SW 1271 (cell line): ENCODE measurements at places on chromosomes 4 and X.

DNA sequence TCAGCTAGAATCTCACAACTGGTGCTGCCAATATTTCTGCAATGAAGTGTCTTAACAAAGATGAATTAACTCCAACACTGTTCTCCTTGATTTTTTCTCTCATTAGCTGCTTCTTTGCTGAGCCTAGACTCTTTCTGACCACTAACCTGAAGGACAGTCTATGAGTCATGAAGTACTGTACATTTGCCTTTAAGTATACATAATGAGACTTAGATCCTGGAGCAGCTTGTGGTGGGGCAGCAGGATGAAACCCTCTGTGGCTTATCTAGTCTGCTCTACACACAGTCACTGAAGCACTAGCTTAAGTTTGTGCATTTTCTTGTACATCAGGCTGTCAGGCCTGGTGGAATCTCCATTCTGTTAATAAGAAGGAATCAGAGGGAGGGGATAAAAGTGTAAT lies 307.4 kb upstream of the SMIM31 start:
- DNase-seq = no peak

DNA sequence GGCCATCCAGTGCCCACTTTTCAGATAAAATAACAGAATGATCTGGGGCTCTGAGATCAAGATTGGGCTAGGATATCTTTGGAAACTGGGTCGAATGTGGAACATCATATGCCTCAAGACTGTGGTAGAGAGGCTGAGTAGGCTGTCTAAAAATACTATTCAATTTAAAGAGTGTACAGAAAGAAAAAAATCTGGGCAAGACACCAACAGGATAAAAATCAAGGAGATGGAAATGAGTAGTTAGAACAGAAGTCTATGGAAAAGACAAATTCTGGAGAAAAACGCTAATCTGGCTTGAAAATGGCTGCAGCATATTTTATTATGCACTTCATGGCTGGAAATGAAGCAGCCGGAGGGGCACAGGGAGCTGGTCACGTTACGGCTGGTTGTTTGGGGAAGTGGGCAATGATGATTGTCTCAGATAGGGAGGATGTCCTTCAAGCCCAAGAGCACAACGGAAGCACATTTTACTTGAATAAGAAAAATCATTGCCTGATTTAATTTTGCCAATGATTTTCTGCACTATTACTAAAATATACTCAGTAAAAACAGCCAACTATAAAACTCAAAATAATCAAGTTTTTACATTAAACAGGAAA lies 27.1 kb upstream of the MAPK10 start:
- no peak for DNase-seq

DNA sequence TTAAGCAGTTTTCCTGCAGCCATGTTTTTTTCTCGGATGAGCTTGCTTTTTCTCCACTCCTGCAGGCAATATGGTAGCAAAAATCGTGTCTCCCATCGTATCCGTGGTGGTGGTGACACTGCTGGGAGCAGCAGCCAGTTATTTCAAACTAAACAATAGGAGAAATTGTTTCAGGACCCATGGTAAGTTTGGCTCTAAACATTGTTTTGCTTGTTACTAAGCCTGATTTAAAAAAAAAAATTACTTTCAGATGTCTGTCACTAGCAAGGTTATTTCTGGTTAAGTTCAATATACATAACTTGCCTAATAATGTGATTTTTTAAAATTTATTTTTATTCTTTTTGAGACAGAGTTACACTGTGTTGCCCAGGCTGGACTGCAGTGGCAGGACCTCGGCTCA lies 17.5 kb upstream of the GYG2 start:
- DNase-seq = no peak

DNA sequence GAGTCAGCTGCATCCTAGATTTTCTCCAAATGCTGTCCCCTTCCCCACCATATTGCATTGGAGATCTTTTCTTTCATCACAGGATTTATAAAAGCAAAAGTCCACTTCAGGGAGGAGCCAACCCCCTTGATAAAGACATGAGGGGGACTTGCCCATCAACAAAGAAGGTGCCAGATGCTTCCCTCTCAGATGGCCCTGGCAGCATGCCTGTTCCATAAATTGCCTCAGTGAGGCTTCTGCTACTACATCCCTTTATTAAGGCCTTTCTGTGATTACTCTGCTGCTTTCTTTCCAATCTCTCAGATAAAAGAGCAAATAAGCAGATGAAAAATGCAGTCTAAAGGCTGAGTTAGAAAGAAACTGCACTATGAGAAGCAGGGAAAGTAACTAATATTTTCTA lies 511.6 kb downstream of the PACRGL start:
- no peak for DNase-seq

GRCh38 chr4:40747207-40747835 lies 2.4 kb upstream of the NSUN7 start:
- no peak for DNase-seq

DNA sequence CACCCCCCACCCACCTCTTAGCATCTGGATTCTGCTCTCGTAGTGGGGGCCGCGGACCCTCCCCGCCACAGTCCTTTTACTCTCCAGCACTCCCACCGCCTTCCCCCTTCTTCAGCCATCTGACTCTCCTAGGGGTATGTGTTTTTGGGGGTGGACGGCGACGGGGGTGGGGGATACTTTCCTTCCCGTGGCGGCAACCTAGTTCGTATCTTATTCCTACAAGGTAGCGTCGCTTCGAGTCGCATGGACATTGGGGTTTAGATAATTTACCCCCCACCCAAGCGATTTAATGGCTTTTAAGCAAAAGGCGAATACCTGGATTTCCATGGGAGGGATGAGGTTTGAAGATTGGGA lies 1.3 kb upstream of the BCORL1 start:
- DNase-seq = no peak

DNA sequence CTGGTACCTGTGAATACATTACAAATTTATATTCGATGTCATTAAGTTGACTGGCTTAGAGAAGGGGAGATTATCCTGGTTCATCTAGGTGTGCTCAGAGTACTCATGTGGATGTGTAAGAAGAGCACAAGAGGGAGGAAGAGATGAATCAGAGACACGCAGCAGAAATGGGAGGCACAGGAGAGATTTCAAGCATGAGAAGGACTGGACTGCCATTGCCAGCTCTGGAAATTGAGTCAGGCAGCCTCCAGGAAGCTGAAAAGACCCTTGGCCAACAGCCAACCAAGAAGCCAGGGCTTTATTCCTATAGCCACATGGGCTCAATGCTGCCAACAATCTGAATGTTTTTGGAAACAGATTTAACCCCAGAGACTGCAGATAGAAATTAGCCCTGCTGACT lies 1390.0 kb downstream of the STIM2 start:
- DNase-seq = no peak

GRCh38 chr4:54041100-54041499 lies 23.3 kb downstream of the CHIC2 start:
- DNase-seq = no peak

- DNase-seq = peak; percentile 28
Observed at GRCh38 chrX:155888139-155888538, 7.0 kb downstream of the VAMP7 start.

DNA sequence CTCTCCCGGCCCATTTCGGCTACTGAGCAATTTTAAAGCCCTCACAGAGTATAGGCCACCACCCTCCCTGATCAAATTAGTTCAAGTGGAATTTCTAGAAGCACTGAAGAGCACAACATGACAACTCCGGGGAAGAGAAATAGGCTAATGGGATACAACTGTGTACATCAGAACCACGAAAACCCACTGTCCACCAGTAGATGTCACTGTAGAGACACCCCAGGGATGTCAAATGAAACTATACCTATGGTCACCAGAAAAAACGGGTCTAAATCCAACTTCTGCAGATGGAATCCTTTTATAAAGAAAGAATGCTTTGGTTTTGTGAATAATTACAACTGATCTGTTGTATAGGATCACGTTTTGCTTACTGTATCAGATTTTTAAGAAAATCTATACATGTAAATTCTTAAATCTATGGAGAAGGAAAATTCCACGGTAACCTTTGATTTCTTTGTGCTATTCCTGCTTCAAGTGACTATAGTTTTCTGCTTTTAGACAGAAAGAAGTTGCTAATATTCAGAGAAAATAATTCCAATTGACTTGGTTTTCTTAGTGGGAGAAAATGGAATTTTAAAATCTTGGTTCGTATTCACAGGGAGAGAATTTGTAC lies 29.5 kb upstream of the MAP3K15 start:
- no peak for DNase-seq

GRCh38 chr4:186144198-186144945 lies 39.9 kb downstream of the FAM149A start:
- DNase-seq = no peak

DNA sequence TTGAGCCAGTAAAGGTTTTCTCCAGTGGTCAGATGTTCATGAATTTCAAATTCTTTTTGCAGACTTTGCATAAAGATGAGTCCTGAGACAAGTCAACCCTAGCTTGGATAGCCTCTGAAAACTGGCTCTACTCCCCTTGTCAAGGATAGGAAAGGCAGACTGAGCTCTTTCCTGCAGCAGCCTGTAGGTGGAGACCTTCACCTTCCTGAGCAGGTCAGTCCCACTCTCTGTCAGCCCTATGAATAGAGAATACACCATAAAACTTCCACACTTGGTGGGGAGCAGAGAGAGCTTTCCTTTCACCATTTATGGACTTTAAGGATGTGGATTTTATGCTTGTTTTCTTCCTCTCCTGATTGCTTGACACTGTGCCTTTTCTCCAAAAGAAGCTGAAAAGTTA lies 41.9 kb downstream of the PCDH19 start:
- DNase-seq = no peak

- DNase-seq = no peak
Observed at GRCh38 chr4:1477045-1477840, 71.0 kb upstream of the NKX1-1 start.

DNA sequence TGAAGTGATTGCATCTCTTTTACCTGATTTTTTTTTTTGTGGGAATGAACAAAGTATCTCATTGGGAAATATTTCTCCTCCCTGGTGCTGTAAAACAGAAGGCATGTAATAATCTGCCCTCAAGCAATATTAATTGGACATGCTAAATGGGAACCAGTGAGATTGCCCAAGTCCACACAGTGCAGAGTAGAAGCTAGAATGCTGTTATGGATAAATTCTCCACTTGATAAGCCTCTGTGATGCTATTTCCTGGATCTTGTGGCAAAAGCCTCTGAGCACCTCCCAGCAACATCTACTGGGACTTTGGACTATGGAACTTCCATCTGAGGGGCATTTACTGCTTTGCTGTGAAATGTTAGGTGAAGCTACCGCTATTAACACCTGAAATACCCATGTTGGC lies 46.9 kb upstream of the YTHDC1 start:
- no peak for DNase-seq

- peak; percentile 0 for DNase-seq
Observed at GRCh38 chrX:149453030-149453429, 52.1 kb downstream of the IDS start.

DNA sequence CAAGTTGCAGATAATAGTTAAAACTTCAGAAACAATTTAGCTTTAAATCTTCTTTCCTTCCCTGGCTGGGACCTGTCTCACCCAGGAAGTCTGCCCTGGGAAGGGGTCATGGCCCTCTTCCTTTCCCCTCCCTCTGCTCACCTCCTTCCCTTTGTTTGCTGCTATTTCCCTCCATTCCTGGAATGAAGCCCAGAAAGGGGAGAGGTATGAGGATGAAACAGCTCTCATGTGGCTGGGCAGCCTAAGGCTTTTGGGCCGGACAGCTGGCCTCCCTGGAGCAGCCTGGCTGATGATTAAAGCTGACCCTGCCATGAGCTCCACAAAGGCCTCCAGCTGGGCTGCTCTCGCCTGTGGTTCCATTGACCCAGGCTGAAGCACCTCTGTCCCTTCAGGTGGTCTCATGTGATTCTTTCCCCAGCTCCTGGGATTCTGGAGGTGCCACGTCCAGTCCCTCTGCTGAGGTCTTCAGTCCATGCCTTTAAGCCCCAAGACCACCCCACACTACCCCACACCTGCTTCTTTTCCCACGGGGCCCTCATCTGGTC lies 202.1 kb downstream of the PTTG2 start:
- DNase-seq = peak; percentile 28

DNA sequence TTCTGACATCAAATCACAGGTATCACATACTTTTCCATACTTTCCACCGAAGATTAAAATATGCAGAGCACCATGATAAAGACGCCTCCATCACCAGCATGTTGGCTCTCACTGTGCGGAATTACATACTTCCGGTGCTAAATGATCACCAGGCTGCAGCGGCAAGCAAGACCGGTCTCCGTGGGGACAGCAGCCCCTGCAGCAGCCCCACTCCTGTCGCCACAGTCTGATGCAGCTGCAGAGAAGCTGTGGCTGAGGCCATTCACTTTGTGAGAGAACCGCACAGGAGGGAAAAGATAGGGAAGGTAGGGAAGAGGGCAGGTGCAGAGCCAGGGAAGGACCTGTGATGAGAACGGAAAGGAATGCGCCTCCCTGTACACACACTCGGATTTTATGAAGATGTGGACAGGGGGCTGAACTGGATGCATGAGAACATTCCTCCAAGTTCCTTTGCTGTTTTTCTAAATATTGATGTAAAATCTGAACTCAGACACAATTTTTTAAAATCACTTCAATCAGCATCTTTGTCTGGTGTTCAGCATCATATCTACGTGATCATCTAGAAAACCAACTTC lies 38.3 kb downstream of the AFAP1 start:
- no peak for DNase-seq

DNA sequence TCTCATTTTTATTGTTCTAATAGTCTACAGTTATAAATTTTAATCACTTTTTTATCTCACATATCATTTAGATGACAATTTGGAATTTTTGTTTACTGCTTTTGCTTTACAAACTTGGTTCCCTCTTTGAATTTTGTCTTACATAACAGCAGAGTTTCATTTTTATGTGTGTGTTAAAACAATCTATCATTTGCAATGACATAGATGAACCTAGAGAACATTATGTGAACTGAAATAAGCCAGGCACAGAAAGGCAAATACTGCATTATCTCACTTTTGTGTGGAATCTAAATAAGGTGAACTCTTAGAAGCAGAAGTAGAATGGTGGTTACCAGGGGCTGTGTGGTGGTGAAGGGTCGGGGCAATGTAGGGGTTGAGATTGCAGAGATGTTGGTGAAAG lies 170.7 kb downstream of the GASK1B start:
- no peak for DNase-seq

DNA sequence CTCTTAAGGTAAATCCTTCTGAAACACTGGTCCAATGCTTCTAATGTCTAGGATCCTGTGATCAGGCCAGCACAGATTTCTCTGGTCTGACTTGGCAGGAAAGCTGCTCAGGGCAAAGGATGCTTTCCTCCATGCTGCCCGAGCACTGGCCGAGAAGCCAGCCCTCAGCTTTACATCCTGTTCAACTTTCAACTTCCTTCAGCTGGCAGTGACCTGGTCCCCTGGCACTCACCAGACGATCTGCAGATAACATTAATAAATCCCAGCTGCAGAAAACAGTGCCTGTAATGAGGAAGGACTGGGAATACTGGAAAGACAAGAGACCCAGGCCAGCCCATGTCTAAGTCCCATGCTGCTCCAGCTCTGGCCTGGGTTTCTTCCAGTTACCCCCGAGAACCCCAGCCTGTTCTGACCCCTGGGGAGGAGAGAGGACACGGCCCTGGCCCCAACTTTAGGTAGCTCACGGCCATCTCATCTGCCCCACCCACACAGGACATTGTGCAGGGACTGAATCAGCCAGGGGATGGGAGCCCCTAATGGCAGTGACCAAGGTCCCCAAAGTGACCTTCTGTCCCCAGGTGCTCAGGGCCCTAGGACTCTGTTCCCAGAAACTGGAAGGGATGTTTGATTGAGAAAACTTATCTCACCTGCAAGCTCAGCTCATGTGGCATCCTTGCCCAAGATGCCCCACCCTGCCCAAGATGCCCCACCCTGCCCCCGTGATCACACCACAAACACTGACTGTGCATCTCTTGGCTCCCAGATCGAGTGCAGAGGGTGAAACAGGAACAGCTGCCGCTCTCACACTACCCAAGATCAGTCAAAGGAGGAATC lies 28.0 kb downstream of the JAKMIP1 start:
- no peak for DNase-seq
